ENCODE measurements at places on chromosomes 16 and 17. TPM values are rescaled to one million over a fixed set of nuclear protein-coding genes. Genes with fewer than 3 reads are reported as not detected.

Gene PPP1R1B
- 356 TPM for total RNA-seq

Gene ARHGAP44
- 52.0 TPM for total RNA-seq

Gene NLRC3
- 1.4 TPM for total RNA-seq

Gene KRT33B
- not detected for total RNA-seq

Gene SOX9
- 17.2 TPM for total RNA-seq

Gene KRT9
- not detected for total RNA-seq

Gene TBC1D3C
- total RNA-seq, result not detected

Gene ABCC11
- total RNA-seq, result 0.35 TPM

Gene GRN
- 411 TPM for total RNA-seq

Gene NF1
- 67.6 TPM for total RNA-seq
